ENCODE measurements at places on chromosomes 5 and 9.

- DNase-seq = no peak
Measured at GRCh38 chr5:1826235-1826980, 25.2 kb downstream of the NDUFS6 start.

- DNase-seq = no peak
Measured at GRCh38 chr5:149046196-149046829, 16.5 kb downstream of the SH3TC2 start.

DNA sequence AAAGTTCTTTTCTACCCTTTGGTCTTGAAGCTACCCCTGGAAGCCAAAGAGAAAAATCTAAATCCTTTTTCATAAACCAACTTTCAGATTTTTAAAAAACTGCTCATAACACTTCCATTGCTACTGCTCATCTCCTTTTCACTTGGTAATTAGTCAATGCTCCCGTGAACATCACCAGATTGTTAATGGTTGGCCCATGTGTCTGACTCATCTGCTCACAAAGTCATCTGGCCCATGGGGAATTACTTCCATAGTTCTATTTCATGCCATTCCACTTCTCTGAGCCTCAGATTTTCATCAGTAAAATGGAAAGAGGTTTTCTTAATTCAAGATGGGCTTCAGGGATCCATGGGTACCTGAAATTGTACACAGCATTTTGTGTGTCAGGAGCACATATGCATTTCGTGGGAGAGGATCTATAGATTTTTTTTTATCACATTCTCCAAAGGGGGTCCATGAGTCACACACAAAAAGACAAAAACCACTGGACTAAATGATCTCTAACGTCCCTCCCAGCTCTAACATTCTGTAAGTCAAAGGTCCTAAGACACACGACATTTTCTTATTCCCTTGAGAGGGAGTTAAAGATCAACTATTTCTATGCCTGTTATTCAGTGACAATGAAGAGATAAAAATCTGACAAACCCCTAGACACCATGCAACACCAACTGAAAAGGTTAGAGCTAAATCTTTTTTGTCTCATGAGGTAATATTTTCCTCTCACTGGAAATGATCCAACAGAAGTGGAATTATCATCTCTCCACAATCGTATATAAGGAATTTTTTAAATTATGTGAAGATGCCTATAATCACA, 75.4 kb downstream of the TEX10 start:
- no peak for DNase-seq

- no peak for DNase-seq
Measured at GRCh38 chr5:119945691-119946090, 316.3 kb downstream of the FAM170A start.

- no peak for DNase-seq
Measured at GRCh38 chr5:143605403-143606005, 202.0 kb upstream of the NR3C1 start.

DNA sequence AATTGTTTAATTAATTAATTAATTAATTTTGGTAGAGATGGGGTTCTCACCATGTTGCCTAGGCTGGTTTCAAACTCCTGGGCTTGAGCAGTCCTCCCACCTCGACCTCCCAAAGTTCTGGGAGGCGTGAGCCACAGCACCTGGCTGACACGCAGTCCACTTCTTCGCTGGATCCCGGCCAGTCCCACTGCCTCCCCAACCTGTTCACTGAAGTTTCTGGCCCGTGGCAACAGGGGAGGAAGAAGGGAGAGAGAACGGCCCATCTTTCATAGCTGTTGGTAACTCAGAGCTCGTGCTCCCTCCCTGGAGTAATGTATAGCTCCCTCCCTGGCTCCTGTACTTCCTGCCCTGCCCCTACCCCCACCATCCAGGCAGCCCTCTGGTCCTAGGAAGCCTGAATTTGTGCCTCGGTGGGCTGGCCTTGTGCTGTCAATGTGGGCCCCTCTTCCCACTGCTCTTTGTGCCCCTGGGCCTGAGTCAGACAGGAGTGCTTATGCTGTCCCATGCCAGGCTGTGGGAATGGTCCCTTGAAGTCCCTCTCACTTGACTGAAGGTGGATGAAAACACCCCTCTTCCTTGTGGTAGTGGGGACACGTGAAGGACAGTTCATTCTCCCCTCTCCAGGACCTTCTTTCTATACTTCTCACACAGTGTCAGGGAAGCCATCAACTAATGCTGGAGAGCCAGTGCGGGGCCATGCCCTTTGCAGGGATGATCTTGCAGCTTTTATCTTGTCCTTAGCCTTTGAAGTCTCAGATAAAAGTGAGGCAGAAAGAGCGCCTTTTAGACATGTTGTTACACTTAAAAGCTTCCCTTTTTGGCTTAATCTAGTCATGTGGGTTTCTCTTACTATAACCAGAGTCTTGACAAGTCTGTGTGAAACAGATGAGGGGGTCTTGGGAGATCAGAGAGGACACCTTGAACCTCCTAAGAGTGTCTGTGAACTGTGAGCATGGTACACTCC, 38.1 kb downstream of the ANGPTL2 start:
- DNase-seq = no peak

- peak; percentile 95 for DNase-seq
Measured at GRCh38 chr9:116687074-116687753, at the start of gene TRIM32. TRIM32 (plus strand) TSS chr9:116687305; CDS start chr9:116697743, 10,438 bp downstream.

DNA sequence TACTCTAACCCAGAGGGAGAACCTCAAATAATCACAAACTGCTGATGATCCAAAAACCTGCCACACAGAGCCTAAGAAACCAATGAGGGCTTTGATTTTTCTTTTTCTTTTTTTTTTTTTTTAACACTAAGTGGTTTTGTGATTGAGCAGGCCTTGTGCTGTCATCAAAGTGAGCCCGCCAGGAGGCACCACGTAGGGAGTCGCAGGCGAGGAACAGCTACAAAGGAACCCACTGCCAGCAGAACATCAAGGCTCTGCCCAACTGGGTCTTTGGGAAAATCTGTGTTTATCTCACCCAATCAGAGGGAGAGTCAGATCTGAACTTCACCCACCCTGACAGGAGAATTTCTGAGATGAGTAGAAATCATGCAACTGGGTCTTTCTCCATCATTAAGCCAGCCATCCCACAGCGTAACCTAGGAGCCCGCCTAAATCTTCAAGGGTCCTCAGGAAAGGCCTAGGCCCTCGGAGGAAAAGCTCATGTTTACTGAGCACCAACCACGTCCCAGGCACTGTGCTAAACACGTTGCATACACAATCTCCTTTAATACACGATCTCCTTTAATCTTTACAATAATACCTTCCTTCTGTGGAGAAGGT, 126.9 kb upstream of the FSTL4 start:
- DNase-seq = no peak

- DNase-seq = no peak
Measured at GRCh38 chr9:113513536-113513935, 50.0 kb downstream of the RGS3 start.

DNA sequence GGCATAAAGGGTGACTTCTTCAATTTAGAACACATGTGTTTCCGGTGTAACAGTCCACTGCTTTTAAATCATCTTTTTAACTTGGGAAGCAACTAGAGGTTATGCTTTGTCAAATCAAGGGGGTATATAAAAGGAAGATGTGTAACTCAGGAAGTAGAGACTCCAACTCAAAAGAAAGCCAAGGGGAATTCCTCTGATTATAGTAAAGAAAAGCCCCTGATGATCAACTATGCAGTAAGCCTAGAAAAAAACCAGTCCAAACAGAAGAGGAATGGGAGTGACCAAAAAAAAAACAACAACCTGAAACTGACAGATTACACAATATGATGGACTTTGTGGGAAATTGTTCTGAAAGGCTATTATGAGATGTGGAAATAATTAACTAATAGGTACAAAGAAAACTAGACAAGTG, 90.3 kb downstream of the AK8 start:
- no peak for DNase-seq

GRCh38 chr5:54537725-54538124, 20.2 kb downstream of the SNX18 start:
- DNase-seq = no peak

- no peak for DNase-seq
Measured at GRCh38 chr9:116141864-116142561, 11.6 kb upstream of the PAPPA start.

DNA sequence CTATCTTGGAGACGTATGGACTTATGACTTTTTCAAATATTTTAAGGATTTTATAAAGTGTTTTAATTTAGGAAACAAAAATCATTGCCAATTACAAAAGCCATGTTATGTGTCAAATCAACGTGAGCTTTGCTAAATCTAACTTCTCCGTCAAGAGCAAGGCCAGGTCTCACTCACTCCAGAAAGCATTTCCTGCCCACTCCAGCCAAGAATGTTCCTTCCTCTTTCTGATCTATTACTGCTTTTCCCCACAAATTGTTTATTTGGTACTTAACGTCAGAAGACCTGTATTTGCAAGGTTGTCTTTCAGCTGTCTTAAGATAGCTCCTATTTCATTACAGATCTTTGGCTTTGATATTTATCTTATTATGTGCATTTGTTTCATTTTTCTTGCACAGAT, 193.5 kb upstream of the HAPLN1 start:
- no peak for DNase-seq

DNA sequence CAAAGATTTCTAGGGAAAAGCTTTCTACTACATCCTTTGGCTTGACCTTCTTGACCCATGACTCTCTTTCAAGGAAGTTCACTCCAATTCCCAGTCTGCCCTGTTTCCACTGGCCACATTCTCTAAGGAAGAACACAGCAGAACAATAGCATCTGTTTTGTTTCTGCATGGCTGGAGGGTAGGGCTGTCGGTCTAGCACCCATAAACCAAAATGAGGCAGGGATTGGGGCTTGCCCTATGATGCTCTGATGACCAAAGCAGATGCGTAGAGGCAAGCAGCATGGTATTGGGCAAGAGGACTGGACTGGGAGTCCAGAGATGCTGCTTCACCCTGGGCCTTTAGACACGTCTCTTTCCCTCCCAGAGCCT, 24.1 kb downstream of the GOLGA2 start:
- DNase-seq = no peak

- no peak for DNase-seq
Measured at GRCh38 chr5:44729536-44729935, 79.2 kb upstream of the MRPS30 start.

DNA sequence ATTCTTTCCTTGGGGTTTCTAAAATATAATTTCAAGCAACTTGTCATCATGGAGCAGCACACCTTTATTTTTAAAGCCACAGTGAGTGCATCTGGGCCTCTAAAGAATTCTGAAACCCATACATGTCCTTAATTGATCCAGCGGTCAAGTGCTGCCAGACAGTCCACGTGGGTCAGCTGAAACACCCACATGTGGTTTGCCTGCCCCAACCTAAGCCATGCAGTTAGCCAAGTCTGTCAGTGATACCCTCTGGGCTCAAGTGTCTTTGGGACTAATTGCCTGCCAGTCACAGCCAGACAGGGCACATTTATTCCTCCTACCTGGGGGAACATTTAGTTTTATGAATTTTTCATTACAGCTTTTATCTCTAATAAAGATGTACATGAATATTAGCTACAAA, 291.4 kb upstream of the SLC30A5 start:
- DNase-seq = no peak

- no peak for DNase-seq
Measured at GRCh38 chr9:89489548-89490530, 8.1 kb downstream of the SEMA4D start.

DNA sequence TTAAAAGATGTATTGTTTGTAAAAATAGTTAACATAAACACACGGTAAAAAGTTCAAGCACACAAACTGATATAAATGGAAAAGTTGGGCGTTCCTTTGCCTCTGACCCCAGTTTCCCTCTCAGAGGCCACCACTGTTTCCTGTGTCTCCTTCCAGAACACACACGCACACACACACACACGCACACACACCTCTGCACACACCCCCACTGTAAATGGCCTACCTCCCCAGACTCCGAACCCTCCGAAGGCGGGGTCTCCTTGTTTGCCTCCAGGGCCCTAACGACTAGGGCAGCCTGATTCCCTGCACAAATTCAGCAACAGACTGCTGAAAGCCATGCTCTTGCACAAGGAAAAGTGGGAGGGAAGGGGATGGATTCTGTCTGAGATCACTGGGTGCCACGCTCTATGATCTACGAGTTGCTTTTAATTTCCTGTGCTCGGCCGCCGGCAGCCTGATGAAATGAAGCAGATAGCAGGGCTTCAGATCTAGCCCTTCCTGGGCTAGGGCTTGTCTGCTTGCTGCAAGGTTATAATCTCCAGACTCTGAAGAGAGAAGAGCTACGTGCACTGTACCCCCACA, 184.0 kb upstream of the IL12B start:
- no peak for DNase-seq

DNA sequence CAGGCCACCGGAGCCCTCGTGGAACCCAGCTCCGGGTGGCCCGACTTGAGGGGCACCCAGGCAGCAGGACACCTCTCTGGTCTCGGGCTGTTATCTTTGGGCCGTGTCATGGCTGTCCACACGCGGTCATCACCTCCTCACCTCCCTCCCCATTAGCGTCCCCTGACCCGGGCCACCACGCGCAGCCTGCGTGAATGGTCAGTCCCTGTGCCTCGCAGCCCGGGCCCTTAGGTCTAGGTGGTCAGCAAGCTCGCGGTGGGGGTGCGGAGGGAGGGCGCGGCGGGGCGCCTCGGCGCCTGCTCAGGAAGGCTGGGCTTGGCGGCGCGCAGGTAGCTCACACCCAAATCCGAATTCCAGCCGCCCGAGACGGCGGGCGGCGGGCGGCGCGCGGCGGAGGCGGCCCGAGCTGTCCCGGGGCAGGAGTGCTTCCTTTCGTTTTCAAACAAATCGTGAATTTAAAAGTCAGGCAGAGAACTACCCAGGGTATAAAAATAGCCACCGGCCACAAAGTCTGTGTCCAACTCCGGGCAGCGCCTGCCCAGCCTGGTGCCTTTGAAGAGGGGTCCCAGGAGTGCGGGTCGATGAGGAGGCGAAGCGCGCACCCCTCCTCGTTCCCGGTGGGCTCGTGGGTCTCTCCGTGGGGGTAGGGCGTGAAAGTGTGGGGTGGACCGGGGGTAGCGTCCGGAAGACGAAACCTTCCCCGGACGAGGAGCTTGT, 1.0 kb upstream of the RXRA start:
- peak; percentile 17 for DNase-seq
